Fibroblast of skin of back (primary cell): ENCODE measurements at places on chromosomes 5 and 9.

- DNase-seq, result peak; percentile 15
Measured at GRCh38 chr5:116572350-116573278, 2.0 kb downstream of the SEMA6A start.

GRCh38 chr5:13625616-13626198 is 318.8 kb downstream of the DNAH5 start:
- DNase-seq, result no peak

DNA sequence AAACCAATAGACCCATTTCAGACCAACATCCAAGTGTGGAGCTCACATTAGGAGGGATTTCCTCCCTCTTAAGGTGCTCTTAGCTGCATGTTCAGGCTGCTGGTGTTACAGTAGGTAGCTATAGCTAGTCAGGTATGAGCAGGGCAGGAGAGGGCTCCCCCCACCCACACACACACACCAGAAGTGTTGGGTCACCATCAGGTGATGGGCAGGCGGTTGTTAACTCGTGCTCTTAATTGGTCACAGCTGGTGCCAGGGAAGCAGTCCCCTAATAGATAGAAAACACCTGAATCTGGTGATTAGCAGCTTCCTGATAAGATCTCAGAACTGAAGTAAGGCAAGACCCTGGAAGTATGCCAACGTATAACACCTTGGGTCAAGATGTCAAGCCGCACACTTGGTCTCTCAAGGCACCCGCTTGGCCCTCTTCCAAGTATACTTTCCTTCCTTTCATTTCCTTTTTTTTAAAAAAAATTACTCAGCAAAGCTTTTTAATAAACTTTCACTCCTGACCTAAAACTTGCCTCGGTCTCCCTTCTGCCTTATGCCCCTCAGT is 532.4 kb downstream of the DNAH5 start:
- no peak for DNase-seq

- no peak for DNase-seq
Measured at GRCh38 chr5:134982230-134982629, 14.5 kb downstream of the CATSPER3 start.

DNA sequence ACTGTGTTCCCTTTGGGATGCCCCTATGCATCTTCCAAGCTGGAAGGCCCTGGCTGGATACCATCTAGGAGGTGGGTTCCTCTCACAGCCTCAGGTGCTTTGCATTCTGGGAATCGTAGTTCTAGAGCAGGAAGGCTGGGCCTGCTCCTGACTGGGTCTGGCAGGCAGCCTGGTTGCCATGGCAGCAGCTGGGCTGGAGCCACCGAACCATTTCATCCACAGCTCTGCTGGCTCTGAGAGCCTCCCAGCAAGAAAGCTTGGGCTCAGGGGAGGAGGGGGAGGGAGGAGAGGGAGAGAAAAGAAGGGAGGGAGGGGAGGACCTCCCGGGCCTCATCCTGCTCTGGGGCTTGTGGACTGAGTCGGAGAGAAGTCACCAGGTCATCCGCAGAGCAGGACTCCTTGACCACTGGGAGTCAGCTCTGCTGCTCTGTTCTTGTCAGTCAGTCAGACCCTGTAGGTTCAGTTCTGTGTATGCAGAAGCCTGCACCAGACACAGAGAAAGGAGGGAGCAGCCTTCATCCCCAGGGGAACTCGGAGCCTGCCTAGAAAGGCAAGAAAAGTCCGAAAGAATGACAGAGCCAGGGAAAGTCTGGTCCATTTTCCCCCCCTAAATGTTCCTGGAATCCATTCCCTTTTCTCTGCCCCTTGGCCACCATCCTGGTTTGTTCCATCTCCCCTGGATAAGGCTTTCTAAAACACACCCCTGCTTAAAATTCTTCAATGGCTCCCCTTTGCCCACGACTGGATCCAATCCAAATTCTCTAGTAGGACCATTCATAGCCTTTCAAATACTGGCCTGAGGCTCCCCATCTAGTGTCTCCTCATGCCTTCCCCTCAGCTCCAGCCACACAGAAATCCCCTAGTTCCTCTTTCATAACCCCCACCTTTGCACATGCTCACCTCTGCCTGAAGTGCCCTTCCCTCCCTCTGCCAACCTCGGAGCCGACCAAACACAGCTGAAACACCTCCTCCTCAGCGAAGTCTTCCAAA is 65.4 kb upstream of the ARAP3 start:
- DNase-seq, result peak; percentile 21

DNA sequence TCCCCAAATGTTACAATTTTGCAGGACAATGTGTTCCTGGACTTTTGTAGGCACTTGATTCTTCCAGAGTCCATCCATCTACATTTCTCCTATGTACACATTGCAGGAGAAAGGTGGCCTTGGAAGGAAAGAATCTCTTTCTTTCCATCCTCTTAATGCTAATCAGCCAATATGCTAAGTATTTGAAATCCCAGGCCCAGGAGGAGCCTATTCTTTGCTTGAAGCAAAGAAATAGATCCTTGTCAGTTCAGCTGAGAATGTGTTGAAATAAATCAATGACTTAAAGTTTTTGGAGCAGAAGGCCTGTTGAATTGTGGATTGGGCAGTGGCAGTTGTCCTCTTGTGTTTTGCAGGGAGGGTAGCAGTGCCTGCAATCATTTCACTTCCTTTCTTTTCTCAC is 113.3 kb downstream of the PTTG1 start:
- no peak for DNase-seq

DNA sequence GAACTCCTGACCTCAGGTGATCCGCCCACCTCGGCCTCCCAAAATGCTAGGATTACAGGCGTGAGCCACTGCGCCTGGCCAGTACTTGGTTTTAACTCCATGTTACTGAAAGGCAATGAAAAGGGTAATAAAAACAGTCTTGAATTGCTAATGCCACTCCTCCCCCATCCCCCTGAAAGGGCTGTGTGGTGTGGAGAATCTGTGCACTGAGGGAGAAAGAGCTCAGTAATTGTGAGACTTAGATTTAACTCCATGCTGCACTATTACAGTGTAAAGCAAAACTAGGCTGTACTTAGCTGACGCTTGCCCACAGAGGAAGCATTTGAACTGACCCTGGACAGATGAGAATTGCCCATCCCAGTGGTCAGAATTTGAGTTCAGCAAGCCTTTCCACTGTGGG is 1662.4 kb upstream of the ACO1 start:
- no peak for DNase-seq

DNA sequence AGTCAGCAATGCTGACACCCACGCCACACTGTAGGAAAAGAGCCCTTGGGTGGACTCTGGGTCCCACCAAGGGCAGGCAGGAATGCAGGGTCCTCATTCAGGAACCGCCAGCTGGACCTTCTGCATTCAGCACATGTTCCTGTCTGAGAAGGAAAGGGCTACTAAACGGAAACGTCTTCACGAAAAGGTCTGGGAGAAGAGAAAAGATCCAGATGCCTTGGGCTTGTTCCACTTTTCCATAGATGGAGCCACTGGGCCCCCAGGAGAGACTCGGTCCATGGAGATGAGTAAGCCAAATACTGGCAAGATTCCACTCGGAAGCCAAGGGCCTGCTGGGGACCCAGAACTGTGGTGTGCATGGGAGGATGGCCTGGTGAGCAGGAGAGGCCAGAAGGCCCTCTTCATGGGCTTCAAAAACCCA is 38.4 kb downstream of the LHFPL2 start:
- peak; percentile 91 for DNase-seq

GRCh38 chr9:34503406-34503805 is 19.4 kb downstream of the ENHO start:
- no peak for DNase-seq

- DNase-seq, result peak; percentile 2
Measured at GRCh38 chr5:20166456-20166855, 178.5 kb upstream of the CDH18 start.

DNA sequence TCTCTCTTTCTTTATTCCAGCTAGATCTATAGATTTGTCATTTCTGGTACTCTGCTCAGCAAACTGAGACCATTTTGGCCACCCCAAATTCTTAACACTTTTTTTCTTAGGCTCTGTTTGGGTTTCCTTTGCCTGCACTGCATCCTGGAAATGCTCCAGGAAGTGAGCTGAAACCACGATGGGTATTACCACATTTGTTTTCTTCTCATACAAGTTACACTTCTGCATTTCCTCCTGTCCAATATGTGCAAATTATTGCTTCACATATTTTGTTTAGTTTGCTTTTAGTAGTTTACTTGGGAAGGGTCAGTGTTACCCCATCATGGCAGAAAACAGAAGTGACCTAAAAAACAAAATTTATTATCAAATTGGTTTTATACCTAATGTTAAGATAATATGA is 498.6 kb upstream of the GRIN3A start:
- DNase-seq, result no peak

GRCh38 chr9:126984969-126985368 is 70.4 kb downstream of the RALGPS1 start:
- no peak for DNase-seq

DNA sequence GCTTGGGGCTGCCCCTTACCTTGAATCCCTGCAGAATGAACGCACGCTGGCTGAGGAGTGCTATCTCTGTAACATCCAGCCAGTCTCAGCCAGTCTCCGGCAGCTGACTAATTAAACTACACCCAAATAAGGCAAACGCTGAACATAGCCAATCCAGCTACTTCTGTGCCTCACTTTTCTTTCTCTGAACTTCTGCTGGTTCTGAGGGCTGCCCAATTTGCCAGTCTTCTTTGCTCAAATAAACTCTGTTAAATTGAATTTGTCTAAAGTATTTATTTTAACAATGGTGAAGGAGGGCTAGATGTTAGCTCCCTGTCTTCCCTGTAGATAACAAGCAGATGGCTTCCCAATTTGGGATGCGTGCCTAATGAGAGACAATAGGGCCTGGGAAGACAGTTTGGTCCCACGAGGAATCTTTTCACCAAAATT is 154.0 kb upstream of the NFIL3 start:
- DNase-seq, result no peak

DNA sequence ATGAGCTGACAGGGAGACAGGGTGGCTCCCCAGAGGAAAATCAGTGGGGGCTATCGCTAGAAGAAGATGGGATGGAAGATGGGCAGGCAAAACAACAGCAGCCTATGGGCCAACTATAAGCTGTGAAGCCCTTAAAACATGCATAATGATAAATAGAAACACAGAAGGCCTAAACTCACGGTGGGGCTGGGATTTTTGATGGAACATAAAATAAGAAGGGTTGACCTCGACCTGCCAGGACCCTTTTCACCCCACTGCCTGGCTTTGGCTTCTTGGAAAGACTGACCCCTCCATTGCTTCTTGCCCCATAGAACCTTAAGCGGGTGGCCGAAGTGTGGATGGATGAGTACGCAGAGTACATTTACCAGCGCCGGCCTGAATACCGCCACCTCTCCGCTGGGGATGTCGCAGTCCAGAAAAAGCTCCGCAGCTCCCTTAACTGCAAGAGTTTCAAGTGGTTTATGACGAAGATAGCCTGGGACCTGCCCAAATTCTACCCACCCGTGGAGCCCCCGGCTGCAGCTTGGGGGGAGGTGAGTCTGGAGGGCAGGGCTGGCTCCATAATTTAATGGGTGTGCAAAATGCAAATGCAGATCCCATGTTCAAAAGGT is 36.5 kb upstream of the SAP30L start:
- DNase-seq, result no peak

- no peak for DNase-seq
Measured at GRCh38 chr5:129988453-129988852, 84.2 kb downstream of the CHSY3 start.

DNA sequence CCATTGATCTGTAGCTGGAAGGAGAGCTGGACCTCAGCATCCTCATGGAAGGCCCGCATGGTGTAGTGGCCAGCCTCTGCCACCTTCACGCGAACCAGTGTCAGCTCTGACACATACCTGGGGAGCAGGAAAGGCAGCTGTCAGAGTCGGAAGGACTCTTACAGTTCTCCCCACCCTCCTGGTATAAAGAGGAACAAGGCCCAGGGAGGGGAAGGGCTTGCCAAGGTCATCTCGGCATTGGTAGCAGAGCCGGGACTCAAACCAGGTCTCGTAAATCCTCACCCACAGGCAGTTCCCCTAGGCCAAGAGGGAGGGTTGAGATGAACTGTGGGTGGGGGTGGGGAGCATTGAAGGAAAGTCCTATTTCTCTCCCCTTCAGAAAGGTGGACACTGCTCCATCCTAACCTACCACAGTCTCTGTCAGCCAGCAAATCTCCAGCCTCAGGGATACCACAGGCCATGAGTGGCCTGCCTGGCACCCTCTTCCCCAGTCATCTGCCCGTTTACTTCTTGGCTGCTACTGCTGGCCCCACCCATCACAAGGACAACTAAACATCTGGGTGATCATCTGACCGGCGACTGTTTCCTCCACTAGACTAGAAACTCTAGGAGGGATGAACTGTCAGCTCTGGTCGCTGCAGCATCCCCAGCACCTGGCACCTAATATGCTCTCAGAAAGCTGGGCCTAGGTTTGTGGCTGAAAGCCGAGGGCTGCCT is 23.5 kb downstream of the PDGFRB start:
- DNase-seq, result no peak

GRCh38 chr9:98913044-98913443 is 30.7 kb upstream of the COL15A1 start:
- DNase-seq, result no peak
